ENCODE measurements at places on chromosomes 2 and 18.

GRCh38 chr2:120936476-120937334 lies 201.0 kb downstream of the GLI2 start:
- no peak for DNase-seq

DNA sequence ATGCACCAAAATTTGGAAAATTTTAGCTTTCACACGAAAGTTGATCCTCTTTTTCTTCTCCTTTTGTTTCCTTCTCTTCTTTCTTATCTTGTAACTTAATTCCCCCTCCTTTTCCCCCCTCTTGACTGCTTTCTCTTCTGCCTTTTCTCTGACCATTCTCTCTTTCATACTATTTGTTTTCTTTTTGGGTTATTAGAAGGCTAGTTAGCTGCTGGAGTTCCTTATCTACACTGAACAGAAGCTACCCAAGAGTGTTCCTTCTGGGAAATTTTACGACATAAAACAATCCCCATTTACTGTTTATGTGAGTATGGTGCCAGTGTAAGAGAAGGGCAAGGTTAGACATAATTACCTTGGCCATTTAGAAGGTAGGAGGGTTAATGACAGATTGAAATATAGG lies 218.4 kb upstream of the DTNA start:
- no peak for DNase-seq

GRCh38 chr2:7685342-7686015 lies 768.3 kb downstream of the RNF144A start:
- no peak for DNase-seq

GRCh38 chr2:2706306-2706705 lies 375.2 kb upstream of the MYT1L start:
- DNase-seq: no peak

DNA sequence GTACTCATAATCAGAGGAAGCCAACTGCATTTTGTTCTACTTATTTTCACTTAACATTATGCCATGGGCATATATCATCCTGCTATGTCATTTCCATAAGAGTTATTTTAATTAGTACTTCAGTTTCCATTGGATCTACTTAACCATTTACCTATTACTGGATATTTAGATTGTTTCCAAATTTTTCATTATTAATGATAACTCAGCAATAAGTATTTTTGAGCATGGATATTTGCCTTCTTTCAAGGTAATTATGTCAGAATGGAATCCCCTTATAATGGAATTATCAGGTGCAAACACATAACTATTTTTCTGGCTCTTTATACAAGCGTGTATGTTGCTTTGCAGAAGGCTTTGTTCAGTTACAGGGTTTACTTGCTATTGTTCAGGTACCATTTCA lies 126.6 kb downstream of the RDH14 start:
- no peak for DNase-seq

DNA sequence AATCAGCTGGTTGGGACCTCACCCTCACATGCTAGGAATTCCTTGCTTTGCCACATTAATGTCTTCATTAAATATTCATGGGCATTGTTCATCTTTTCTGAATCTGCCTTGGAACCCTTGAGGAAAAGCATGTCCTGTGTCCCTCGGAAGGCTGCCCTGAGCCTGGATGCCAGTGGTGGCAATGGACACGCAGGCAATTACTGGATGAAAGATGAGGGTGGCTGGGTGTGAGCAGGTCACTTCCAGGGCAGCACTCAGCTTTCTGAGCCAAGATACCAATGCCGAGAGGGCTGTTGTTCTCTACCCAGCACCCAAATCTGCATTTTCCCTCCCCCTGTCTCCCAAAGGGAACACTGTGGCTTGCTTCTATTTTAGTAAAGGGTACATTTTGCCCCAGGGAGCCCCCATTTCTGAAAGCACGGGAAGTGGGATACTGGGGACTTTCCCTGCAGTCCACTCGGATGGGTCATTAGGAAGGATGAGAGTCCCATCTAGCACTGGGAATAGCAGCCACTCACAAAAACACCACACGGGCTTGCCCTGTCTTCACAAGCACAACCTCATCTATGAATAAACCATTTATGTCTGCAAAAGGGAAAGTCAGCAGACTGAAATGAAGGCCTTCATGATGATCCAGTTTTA lies 234.8 kb downstream of the SOX11 start:
- no peak for DNase-seq

DNA sequence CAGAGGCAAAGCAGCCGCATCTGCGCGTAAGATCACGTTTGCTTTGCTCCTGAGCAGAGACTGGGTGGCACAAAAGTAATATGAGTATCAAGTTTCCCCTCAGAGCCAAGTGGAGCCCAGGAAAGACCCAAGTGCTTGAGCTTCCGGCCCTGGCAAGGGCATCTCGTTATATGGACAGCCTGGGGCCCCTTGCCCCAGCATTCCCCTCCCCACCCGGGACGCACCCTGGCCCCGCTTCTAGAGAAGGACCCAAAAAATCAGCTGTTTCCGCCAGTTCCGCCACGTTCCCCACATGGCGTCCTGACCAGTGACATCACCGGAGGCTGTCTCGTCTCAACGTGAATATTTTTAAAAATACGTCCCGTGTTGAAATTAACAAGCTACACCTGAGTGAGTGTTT lies 135.1 kb downstream of the NFATC1 start:
- DNase-seq: no peak

GRCh38 chr2:46787364-46787763 lies 128.2 kb downstream of the MCFD2 start:
- no peak for DNase-seq
